SHP77 (cell line): ENCODE measurements at places on chromosomes 1 and 21.

DNA sequence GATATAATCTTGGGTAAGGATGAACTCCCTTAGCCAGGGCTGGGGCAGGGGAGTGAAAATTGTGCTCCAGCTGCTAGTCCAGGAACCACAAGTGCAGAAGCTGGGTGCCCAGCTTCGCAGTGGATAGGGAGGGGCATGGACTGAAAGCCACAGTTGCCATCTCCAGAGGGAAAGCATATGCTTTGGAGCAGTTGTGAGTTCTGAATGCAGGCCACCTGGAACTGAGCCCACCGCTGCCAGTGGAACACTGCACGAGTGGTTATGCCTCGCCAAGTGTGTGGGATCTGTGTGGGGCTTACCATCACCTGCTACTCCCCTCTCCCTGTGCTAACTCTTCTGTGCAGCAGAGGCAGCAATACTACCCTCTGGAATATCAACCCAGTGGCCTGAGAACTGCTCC is 158.4 kb upstream of the DPT start:
- DNase-seq = no peak

- DNase-seq = no peak
These were observed 56.4 kb downstream of the ETS2 start for GRCh38 chr21:38861989-38862683.

- DNase-seq = no peak
These were observed 1.8 kb downstream of the LAPTM5 start for GRCh38 chr1:30755746-30756145.

DNA sequence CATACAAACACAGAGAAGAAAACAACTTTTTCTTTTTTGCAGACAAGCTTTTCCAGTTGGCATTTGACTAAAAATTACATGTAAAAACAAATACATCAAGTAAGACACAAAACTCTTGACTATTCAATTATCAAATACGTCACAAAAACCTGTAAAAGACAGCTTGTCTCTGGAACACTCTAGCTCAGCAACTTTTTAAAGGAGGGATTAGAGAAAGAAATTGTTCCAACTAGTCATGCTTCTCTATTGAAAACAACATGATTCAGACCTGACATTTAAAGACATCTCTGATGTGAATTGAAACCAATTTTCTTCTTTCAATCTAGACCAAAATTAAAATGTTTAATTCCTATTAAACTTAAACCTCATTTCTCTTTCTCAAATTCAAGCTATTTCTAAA is 30.3 kb downstream of the SMYD3 start:
- DNase-seq = no peak

GRCh38 chr21:38688068-38688467 is 117.7 kb upstream of the ETS2 start:
- peak; percentile 96 for DNase-seq

GRCh38 chr1:98133131-98133530 is 212.3 kb upstream of the DPYD start:
- no peak for DNase-seq

DNA sequence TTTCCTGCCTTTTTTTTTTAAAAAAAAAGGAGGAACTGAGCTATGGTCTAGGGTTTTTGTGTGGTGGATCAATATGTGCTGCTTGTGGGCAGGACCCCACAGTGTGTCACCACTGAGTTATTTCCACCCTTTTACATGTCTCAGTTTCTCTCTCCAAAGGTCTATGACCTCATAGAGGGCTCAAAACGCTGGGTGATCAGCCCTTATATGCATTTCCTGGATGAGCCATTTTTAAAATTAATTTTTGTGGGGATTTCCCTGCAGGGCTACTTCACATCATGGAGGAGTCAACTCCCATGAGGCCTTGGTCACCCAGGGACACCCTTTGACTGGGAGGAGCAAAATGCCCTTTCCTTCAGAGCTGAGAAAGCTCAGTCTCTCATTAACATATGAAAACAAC is 20.7 kb upstream of the HAO2 start:
- no peak for DNase-seq

DNA sequence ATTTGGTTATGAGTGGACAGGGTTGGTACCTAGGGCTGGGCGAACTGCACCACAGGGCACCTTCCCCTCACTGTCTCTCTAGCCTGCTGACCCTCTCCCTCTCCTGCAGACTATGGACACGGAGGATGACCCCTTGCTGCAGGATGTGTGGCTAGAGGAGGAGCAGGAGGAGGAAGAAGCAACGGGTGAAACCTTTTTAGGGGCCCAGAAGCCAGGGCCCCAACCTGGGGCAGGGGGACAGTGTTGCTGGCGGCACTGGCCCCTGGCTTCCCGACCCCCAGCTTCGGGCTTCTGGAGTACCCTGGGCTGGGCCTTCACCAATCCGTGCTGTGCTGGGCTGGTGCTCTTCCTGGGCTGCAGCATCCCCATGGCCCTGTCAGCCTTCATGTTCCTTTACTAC is 21.9 kb downstream of the DISP3 start:
- DNase-seq = no peak

GRCh38 chr1:147568551-147568950 is 27.2 kb downstream of the BCL9 start:
- DNase-seq = no peak

GRCh38 chr1:106910798-106911197 is 145.7 kb upstream of the PRMT6 start:
- DNase-seq = no peak

DNA sequence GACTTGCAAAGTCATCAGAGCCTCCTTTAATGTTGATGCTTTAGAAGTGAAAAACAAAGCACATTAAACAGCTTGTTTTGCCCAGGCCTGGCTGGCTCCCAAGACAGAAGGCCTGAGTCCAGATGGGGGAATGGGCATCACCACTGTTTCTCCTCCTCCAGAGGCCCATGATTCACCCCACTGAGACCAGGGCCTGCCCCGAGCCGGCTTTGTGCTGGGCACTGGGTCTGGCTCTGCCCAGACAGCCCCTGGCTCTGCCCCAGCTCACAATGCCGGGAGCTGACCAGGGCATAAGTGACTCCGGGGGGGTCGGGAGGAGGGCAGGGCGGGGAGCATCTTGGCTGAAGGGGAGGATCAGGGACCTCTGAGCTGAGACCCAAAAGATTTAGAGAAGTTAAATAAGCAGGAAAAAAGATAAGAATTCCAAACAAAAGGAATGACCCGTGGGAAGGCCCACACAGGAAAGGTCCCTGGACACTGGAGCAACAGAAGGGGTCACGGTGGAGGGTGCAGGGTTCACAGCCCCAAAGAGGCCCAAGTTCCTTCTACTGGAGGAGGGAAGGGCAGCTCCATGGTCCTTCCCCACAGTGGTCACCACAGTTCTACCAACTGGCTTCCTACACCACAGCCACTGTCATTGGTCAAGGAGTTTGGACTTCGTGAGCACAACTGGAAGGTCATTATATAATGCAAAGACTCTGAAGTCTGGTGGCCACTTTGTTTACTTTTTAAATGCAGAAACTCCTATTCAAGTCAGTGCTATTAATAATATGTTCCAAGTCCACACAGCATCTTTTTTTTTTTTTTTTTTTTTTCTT is 5.5 kb downstream of the C2CD2 start:
- no peak for DNase-seq

DNA sequence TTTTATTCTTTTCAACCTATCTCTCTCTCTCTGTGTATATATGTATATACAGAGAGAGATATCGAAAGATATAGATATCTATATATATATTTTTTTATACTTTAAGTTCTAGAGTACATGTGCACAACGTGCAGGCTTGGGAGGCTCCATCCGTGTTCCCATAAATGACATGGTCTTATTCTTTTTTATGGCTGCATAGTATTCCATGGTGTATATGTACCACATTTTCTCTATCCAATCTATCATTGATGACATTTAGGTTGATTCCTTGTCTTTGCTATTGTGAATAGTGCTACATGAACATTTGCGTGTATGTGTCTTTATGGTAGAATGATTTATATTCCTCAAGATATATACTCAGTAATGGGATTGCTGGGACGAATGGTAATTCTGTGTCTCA is 55.2 kb upstream of the GPR88 start:
- no peak for DNase-seq

DNA sequence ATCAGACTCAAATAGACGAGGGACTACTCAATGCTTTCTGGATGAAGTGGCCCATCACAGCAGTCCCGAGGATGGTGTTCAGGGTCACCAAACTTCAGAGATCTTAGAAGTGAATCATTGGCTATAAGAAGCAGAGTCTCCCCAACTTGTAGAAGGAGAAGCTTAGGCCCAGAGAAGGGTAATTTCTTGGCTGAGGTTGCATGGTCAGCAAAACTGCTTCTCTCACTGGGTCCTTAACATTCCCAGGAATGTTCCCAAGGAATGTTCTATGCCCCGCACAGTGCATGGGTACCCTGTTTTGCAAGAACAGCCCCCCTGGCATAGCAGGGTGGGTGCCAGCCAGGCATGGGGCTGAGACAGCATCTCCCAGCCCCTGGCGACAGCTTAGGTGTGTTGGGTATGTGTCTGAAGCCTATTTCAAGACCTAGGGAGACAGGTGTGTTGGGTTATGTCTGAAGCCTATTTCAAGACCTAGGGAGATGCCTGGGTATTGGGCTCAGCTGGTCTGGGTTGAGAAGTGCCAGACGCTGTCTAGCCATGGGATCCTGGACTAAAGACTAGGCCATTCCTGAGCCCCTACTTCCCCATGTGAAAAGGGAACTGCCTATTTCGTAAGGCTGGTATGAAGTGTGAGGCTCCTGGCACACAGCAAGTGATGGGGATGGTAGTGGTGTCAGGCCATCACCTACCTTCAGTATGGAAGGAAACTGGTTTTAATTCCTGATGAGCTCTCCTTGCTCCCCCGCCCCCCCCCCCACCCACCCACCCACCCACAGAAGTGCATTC is 26.1 kb downstream of the PADI6 start:
- DNase-seq = no peak

DNA sequence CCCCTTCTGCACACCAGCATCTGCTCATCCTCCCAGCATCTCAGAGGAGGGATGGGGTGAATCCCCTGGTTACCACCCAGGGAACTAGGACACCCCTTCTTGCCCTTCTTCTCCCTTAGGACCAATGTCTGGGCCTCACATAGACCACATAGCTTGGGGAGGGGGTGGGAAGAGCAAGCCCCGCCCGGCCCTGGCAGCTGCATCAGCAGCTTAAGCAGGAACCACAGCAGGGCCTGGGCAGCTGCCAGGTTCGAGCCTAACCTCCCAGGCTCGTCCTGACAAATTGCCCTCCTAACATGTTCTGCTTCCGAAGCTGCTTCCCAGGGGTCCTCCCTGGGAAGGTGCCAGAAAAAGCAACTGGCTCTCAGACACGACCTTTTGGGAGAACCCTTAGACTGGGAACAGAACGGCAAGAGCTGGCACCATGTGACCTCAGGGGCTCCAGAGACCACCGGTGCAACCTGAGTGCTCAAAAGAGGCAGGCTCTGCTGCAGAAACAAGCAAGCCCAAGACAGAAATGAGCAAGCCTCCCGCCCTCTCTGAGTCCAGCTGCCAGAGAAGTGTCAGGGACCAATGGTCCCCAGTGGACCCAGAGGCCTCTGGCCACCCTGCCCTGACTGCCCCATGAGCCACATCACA is 18.4 kb upstream of the CLSTN1 start:
- no peak for DNase-seq

DNA sequence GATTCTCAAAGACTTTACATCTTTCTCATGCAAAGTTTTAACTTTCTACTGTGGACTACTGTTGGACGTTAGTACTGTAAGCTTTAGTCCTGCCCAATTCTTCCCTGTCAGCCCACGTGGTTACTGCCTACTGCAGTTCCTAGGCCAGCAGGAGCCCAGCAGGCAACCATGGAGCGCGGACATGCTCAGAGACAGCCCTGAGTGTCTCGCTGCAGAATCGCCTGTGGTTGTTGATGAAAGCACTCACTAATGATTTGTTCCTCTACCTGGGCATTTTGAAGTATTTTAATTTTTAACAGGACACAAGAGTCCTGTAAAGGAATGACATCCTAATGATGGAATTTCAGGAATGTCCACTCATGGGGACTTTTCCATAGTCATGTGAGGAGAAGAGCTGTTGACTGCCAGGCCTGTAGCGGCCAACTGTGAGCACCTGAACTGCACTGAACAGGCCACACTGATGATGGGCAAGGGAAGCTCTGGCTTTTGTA is 44.1 kb downstream of the PGBD5 start:
- no peak for DNase-seq

- DNase-seq = no peak
These were observed 79.6 kb downstream of the PIK3CD start for GRCh38 chr1:9731051-9731537.

DNA sequence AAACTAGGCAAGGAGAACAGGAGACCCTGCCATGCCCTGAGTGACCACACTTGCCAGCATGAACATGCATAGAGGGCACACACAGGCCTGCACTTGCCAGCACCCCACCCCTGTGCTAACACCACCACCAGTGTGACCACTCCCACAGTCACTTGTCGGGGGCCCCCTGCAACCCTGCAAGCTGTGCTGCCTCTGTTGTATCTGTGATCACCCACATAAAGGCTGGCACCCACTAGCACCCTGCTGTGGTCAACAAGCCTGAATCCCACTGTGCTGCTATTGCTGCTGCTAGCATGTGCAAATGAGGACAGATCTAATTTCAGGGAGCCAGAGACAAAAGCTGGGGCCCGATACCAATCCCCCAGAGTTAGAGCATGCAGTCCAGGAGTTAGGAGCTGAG is 217.7 kb downstream of the GIPC2 start:
- DNase-seq = no peak

GRCh38 chr1:153364766-153365666 is 7.4 kb downstream of the S100A9 start:
- no peak for DNase-seq

- no peak for DNase-seq
These were observed at the start of gene CNTN2 for GRCh38 chr1:205042911-205043806. Gene CNTN2, plus strand, starts transcription at chr1:205043212. Its CDS starts 9,974 bp downstream, at chr1:205053186.

GRCh38 chr1:156664046-156664766 is 13.0 kb downstream of the NES start:
- DNase-seq = peak; percentile 70

GRCh38 chr21:34008618-34009017 is 64.8 kb upstream of the MRPS6 start:
- DNase-seq = no peak

DNA sequence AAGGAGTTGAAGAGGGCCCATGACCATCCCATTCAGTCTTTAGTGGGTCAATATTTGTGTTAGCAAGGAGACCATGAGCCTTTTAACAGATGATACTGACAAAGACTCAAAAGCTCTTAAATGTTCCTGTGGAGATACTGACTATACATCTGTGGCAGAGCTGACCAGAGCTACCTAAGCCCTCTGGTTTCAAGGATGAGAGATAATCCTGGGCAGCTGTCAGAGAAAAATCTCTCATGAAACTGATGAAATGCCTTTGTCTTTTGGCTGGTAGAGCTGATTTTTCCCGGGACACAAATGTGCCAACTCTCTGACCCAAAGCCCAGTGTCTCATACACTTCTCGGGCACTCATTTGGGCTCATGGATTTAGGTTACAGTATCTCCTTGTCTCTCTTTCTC is 100.9 kb downstream of the XCL2 start:
- no peak for DNase-seq
